ENCODE measurements at places on chromosomes 1 and 21.
A peak's percentile ranks its signal among the peaks of the same experiment; 100 is the strongest.

DNA sequence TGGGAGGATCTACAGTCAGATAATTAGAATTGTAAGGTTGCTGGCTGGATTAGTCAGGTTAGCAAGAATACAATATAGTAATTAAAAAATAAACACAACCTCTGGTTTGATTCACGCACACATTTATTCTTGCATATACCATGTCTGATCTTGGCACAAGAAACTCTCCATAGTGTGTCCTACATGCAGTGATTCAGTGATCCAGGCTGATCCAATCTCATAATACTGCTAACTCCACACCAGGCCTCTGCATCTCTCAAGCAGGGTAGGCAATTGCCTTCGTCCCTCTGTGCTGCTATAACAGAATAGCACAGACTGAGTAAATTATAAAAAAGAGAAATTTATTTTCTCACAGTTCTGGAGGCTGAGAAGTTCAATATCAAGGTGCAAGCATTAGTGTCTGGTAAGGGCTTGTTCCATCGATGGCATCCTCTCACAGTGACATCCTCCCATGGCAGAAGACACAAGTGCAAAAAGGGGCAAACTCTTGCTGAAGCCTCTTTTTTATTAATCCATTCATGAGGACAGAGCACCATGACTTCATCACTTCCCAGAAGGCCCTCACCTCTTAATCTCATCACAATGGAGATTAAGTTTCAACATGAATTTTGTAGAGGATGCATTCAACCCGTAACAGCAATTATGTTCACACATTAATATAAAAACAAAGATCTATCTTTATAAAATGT, 741.0 kb upstream of the NCAM2 start:
- no peak for DNase-seq

DNA sequence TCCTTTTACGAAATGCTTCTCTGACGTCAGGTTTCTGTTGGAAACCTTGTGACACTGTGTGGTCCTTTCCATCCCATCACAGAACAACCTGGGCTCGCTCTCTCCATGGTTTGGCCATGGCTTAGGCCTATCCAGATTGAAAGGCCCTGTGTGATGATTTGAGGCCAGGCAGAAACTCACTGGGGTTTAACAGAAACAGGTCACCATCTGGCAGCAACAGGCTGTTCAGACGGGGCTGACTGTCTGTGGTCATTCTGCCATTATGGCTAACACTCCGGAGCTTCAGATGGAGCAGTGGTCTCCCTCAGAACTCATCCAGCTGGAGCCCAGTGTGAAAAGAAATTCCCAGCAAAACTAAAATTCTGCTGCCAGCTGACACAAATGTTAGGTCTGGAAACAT, 9.3 kb downstream of the PLEKHM2 start:
- no peak for DNase-seq

- no peak for DNase-seq
These were observed 57.4 kb downstream of the PRPF38A start for GRCh38 chr1:52461821-52462220.

DNA sequence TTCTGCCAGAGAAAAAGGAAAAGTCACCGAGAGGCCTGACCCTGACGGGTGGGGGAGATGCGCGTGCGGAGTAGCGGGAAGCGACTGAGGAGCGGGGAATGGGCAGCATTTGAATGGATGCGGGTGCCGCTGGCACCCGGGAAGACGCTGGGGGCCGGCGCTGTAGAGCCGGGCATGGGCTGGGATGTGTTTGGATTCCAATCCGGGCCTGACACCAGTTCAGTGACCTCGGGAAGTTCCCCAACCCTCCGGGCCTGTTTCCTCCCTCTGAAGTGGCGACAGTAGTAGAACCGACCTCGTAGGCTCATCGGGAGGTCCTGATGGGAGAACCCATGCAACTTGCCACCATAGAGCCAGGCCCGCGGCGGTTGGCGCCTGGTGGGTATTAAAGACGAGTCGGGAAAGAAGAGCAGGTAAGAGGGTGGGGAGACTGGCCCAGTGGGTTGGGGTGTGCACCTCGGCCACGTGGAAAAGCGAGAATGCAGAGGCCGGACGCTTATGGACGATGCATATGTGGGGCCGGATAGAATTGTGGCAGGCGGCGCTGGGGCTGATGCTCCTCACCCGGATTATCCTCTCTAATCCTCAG, 642 bp upstream of the SLC16A1 start:
- DNase-seq: peak; percentile 58

DNA sequence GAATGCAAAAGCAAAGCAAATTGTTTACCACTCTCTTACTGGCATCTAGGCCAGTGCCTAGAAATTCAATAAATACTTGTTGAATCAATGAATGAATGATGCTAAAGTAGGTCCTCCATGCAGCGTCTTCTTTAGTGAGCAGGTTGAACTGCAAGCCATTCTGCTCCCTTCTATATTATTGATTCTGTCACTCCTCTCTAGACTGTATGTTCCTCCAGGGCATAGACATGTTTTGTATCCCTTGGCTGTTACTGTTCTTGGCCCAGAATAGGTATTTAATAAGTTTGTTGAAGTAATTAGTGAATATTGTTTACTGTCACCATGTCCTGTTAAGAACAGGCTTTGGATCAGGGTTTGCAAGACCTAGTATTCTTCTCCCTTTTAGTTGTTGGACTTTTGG, 43.7 kb downstream of the OSBPL9 start:
- no peak for DNase-seq

DNA sequence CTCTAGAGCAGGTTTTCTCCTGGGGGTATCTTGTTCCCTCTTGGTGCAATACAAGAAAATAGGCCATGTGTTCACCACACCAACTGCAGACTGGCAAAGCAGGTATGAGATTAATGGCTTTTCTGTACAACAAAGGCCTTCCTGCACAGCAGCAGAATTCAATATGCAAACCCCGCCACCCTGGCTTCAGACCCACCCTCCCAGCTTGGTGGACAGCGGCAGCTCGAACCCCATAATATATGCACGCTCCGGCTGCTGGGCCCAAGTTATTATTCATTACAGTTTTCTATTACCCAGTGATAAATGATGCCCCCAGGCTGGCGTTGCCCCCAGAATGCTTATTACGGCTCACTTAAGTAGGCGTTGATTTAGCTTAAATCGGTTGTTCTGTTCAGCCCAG, 144.2 kb downstream of the RRAGC start:
- DNase-seq: no peak

DNA sequence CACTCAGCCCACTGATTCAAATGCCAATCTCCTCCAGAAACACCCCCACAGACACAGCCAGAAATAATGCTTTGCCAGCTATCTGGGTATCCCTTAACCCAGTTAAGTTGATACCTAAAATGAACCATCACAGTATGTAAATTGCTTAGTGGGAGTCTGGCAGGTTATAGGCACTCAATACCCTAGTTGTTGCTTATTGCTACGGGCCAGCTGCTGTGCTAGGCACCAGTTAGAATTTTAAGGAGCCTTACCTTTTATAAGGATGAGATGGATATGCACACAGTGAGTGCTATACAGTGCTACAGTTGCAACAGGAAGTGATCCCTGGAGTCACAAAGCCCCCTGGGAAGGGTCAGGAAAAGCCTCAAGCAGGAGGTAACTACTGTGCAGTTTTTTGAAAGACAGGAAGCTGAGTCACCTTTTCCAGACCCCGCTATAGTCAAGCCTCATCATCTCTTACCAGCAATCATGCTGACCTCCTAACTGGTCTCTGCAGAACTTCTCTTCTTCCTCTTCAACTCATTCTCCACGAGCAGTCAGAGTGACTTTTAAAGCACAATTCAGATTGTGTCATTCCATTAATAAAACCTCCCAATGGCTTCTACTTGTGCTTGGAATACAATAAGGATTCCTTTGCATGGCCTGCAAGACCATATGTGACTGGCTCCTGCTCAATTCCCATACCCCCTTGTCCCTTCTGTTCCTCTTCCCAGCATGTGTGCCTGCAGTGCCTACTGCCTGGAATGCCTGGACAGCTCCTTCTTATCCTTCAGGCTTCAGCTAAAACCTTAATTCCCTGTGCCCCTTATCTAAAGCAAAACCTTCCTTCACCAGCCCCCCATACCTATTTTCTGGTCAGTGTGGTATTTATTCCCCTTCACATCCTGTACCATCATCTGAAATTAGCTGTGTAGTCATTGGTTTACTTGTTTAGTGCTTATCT, 10.4 kb upstream of the TLR5 start:
- no peak for DNase-seq

GRCh38 chr1:54697896-54698295, 17.8 kb upstream of the TTC4 start:
- no peak for DNase-seq

GRCh38 chr1:32861904-32862695, 8.6 kb downstream of the FNDC5 start:
- no peak for DNase-seq

DNA sequence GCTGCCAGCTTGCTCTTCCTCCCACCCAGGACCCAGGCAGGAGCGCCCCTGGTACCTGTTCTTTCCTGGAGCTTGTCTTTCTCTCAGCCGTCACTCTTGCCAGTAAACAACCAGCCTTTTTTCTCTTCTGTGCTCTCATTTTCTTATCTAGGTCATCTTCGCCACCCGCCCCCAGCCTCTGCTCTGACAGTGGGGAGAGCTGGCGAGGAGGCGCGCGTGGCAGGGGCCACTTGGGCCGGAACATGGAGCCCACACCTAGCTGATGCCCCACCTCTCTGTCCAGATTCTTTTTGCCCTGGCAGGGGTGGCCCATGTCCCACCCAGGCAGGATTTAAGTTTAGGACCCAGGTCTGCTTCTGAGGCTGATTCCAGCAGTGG, 32.3 kb downstream of the PROK1 start:
- no peak for DNase-seq

DNA sequence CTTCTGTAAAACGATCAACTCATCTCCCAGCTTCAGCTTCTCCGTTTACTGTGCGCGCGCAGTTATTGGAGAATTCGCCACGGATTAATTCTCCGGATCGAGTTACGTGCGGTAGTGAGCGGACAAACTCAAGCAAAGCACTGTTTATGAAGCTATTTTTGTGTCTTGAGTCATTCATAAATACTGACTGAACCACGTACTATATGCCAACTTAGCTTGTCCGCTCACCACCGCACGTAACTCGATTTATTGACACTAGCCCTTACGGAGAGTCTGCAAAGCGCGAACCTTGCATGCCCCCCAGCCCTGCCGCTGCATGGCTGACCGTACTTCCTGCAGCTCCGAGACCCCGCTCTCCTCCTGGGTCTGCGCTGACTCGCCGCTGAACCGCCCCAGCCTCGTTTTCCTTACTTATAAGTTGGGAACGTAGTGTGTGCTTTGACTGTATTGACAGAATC, 773 bp downstream of the CHD1L start:
- no peak for DNase-seq

DNA sequence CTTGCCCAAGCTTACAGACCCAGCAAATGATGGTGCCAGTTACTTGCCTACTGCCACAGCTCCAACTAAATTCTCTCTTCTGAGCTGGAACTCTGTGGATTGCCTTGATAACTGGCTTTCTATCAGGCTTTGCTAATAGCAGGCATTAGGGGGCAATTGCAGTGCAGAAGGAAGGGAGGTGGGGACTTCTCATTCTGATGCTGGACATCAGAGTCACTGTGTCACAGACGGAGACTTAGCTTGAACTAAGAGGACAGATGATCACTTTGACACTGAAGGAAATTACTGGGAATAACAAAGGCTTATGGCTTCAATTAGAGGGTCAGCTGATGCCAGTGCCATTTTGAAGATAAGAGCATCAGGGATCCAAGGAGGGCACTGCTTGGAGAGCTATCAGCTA, 114.5 kb downstream of the DDX20 start:
- DNase-seq: no peak

DNA sequence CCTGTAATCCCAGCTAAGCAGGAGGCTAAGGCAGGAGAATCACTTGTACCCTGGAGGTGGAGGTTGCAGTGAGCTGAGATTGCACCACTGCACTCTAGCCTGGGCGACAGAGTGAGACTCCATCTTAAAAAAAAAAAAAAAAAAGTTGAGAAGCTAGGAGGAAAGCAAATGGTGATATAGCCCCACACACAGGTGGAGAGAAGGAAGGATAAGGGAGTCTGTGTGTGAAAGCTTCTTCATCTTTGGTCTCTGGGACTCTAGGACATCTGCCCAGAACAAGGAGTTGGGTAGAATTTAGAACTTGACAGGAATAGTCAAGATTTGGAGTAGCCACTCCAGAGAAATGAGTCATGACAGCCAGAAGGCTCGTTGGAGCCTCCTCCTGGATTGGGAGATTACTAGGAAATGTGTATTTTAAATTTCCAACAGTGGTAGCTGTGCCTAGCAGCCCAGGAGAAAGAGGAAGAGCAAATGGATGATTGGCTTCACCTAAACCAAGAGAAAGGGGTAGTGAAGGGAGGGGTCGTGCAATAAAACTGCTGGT, 19.9 kb downstream of the NPL start:
- no peak for DNase-seq

DNA sequence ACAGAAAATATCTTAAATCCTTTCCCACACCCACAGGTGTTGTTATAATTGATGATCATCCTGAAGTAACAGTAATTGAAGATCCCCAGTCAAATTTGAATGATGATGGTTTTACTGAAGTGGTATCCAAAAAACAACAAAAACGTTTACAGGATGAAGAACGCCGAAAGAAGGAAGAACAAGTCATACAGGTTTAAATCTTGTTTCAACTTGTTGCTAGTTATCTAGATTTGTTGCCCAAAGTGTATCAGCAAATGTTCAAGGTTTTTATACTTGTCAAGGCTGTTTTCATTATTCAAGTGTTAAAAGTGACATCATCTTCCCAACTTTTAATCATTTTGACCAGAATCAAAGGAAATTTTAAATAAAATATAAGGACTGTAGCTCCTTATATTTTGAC, 64.7 kb downstream of the PRRC2C start:
- DNase-seq: no peak

DNA sequence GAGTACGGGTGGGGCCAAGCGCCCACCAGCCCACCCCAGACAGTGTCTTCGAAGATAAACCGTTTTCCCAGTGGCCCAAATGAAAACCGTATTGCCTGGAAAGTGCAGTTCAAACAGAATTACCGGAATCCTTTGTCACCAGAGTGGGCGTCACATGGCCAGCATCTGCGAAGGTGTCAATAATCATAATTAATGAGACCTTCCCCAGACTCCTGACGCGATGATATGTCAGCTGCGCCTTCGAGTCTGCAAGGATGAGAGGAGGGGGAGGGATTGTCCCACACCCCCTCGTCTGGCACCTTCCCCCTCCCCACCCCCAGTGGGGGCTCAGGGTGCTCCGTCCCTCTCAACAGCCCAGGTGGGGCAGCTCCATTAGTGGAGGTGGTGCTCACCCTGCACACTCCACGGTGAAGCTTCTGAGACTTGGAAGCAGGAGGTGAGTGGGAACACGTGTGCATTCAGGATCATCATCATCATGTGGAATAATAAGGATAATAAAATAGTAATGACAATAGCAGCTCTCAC, 215.1 kb downstream of the PTPRU start:
- DNase-seq: no peak

DNA sequence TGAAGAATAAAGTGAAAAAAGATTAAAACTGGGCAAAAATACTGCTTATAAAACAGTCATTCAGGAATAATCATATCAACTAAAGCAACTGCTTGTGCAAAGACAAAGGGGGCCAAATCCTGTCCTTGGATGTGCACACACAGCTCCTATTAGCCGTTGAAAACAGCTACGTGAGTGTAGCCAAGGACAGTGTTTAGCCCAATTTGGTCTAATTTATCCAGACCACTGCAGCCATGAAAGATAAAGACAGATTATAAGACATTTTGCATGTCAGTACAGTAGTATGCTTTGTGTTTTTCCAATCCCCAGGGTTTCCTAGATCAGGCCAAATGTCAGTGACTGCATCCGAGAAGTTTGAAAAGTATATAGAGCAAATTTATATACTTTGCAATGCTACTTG, 146.3 kb upstream of the PKN2 start:
- DNase-seq: no peak

Measured in CD4-positive, alpha-beta T cell treated with Interleukin-17A for 1 hour (primary cell).